Stimulated activated naive B cell treated with anti-CD40 and anti-IgM and Interleukin-4, amounts not matched to agents 10 μg/mL and 1 μg/mL and 100 μg/mL, for 72 hours (primary cell): ENCODE measurements at places on chromosomes 16 and 17.
A peak's percentile ranks its signal among the peaks of the same experiment; 100 is the strongest.

DNA sequence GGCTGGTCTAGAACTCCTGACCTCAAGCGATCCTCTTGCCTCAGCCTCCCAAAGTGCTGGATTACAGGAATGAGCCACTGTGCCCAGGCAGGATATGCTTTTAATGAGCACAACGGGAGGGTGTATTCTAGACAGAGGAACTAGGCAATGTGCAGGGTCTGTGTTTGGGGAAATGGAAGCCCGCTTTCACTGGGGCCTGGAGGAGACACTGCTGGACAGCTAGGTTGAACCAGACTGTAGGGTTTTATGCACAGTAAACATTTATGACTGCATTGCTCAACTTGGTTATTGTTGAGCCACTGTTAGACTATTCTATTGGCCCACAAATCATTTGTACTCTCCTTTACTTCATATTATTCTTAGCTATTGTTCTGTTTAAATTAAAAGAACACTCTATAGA is 10.2 kb upstream of the SIAH1 start:
- no peak for DNase-seq

DNA sequence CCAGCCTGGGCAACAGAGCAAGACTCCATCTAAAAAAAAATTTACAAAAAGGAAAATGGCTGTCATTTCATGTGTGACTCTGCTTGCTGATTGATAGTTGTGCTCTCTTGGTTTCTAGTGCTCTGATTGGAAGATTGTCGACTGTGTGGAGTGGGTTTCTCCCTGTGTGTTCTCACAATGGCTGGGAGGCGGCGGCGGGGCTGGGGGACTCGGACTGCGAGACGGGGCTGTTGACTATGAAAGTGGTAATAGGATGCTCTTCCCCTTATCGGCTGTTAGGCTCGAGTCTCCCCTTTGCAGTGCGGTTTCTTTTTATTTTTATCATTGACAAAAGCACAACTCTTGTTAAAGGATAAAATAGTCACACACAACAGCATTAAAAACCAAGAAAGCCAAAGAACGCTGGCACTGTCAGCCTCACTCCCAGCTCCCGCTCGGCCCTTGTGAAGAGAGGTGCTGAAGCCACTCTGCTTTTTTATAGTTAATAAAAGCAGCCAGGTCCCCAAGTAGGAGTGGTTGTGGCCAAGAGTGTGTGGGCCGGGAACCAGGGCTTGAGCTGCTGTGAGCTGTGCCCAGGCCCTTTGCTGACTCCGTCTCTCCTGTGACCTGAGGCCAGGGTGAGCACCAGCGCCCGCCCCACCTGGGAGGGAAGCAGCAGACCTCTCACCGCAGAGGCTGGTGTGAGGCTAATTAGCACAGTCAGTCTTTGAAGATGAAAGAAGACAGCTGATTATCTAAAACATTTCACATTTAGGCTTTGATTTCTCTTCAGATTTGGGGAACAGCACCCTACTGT is 36.5 kb downstream of the TBCD start:
- DNase-seq: no peak

GRCh38 chr16:87806641-87807546 is 41.1 kb upstream of the KLHDC4 start:
- DNase-seq: peak; percentile 23

DNA sequence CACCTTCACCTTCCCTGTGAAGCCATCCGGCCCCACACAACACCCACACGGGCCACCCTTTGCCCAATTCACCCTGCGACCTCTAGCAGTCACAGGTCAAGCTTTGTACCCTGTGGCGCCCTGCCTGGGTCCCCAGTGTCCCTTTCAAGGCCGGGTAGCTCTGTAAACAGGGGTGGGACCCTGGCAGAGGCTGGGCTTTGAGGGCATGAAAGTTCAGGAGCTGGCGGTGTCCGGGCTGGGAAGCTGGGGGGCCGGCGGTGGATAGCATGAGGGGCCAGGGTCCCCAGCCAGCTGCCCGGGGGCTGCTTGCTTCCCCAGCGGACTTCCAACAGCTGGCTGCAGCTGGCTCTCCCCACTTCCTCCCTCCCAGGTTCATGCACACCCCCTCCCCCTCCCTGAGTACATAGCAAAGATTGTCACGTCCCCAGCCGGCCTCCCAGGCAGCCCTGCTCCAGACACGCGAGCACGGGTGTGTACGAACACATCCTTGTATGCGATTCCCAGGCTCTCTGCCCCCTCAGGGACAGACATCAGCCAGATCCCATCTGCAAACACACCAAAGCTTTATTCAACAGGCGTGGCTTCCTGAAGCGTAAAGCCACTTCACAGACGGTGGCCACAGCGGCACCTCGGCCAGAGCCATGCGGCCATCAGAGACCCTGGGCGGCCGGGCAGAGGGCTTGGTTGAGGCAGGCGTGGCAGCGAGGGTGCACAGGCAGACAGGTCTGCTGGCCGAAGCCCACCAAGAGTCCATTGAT is 8.2 kb downstream of the NTHL1 start:
- no peak for DNase-seq

DNA sequence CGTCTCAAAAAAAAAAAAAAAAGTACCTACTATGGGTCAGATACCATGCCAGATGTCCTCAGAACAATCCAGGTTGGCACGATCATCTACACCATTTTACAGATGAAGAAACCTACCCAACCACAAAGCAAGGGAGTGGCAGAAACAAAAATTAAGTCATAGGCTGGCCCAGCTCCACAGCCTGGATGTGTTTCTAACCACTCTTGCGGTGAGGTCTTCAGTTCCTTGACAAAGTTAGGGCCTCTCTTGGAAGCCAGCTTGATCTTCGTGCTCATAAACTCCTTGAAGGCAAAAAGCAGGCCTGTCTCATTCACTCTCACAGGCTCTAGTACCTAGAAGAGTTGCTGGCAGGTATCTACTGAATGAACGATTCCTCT is 6.2 kb downstream of the GGA2 start:
- no peak for DNase-seq

DNA sequence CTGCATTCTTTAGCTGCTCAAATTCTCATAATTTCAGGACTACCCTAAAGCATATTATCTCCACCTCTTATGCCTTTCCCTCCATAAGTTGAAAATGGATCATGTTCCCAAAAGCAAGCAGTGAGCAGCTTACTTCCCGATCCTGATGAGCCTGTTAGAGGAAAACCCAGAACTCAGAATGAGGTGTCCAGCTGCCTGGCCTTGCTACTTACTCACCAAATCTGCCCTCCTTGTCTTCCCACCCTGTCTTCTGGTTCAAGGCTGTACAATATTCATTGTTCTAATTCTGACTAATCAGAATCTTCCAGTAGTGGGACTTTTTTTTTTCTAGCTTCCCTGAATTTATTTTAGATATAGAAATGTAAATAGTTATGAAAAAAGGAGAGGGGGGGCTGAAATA is 10.8 kb downstream of the LYRM1 start:
- DNase-seq: no peak
